ENCODE measurements at places on chromosomes 2 and 18.

DNA sequence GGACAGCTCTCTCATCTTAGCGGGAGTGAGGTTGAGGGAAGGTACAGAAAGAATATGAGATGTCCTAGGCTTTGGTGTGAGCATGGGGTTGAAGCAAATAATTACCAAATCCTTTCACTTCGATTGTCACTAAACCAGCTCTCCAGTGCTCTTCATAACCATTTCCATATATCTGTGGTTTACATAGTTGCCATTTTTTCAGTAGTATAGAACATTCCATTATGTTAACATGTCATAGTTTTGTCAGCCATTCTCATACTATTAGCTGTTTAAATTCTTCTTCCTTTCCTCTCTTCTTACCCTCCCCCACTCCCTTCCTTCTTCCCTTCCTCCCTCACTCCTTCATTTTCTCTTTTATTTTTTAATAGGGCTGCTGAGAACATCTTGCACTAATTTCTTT is 205.9 kb downstream of the BABAM2 start:
- no peak for DNase-seq

DNA sequence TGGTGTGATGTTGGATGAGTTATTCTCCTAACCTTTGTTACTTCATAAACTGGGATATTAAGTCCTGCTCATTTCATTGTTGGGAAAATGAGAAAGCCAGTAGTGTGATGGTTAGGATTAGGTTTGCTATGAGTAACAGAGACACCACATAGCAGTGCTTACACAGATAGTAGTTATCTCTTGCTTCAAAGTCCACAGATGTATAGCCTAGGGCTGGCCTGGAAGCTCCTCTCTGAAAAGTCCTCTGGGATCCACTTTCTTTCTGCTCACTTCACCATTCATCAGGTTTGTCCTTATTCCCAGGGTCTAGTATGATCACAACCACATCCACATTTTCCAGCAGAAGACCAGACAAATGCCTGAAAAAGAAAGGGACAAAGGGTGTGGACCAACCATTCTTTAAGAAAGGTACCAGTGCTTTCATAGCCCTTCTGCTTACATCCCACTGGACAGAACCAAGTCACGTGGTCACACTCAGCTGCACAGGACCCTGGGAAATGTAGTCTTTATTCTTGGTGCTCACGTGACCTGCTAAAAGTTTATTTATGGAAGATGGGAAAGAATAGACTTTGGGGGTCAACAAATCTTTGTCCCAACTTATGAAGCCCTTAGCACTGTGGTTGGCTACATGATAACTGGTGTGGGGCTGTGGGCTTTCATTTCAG is 108.9 kb downstream of the INSIG2 start:
- DNase-seq, result no peak

GRCh38 chr2:10862330-10862729 is 49.4 kb upstream of the KCNF1 start:
- no peak for DNase-seq

DNA sequence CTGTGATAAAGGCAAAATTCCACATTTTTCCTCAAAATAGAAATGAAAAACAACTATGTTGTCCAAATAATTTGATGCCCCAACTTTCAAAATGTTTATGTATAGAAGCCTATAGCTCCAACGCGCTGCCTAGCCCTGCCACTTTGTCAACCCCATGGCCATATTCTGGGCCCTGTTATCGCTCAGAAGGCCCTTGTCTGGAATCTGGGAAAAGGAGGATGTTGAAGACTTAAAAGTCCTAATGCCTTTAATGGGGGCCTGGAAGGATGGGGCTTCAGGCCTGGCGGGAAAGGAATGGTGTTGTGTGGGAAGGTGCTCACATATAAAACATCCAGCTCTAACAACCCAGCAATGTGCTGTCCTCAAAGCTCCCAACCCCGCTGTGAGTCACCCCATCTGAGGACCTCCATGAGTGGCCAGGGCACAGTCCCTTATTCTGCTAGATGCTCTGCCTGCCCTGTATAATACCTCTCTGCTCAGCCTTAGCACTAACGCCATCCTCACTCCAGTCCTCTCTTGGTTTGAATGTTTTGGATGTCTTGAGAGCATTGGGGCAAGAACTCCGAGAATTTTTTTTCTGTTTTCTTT is 86.0 kb downstream of the ACSL3 start:
- DNase-seq, result no peak

- DNase-seq, result no peak
Observed at GRCh38 chr18:46260879-46261143, 156.6 kb downstream of the HAUS1 start.

GRCh38 chr2:240589375-240589774 is 2.8 kb downstream of the CAPN10 start:
- DNase-seq, result no peak

GRCh38 chr2:165248238-165248637 is 9.0 kb downstream of the SCN2A start:
- DNase-seq, result no peak

DNA sequence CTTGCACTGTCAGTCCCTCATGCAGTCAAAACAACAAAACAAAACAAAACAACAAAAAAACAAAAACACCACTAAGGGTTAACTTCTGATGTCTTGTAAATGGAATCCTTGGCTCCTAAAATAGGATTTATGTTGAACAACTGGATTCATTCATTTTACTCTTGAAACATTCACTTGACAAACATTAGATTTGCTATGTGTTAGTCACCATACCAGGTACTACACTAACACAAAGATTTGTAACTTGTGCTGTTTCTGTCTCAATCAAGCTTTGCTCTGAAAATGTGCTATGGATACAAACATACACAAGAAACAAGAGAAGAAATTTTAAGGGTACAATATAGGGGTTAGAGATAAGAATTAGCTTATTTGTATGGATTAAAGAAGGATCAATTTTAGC is 812.8 kb downstream of the LRP1B start:
- no peak for DNase-seq

DNA sequence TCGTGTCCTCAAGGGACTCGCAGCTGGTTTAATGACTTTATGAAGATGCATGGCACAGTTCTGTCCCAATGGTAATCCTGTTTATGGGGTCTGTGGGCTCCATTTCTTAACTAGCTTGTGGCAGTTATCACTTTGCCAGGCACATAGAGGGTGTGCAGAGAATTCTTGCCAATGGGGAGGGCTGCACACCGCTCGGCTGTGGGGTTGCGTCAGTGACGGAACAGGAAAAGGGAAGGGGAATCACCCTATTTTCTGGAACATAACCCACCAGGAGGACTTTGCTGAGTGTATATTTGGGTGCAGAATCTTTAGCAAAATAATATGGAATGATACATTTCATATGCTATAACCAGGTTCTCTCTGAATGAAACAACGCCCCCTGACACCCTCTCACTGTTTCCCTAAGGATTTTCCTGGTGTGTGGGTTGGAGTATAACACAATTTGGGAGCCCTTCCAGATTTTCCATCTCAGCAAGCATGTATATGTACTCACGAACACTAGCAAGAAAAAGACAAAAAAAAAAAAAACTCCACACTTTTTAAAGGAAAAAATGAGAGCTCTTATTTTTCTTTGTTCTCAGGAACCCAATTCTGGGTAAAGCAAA is 43.9 kb upstream of the TRIB2 start:
- DNase-seq, result no peak

DNA sequence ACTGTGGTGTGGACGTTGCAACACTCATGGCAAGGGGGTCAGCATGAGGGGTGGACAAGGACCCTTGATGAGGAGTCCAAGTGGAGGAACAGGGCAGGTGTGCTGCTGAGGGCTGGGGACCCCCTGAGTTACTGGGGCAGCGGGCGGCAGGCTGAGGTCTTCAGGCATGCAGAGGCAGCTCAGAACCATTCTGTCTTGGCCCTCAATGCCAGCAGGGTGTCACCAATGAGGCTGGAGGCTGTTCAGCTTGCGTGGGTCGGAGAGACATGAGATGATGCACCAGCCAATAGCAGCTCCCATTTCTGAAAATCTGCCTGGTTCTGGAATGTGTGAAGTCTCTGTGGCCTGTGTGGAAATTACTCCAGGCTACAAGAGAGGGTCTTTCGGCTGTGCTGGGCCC is 105.4 kb downstream of the INHBB start:
- no peak for DNase-seq

GRCh38 chr2:76281156-76281841 is 570.6 kb upstream of the GCFC2 start:
- DNase-seq, result no peak

GRCh38 chr18:76432274-76432755 is 62.7 kb downstream of the ZNF516 start:
- no peak for DNase-seq

DNA sequence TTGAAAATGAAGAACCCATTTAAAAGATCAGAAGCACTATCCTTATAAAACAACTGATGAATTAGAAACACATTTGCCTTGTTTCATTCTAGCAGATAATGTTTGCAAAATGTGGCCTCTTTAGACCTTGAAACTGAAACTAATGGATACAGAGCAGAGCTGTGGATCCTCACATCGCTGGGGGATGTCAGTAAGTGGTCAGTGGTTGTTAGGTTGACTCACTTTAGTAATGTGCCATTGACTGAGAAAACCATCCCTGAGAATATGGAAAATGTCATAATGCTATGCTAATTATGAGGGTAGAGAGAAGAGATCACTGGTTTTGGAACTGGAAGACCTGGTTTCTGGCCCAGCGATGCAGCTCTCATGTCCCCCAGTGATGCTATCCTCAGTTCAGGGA is 176.7 kb downstream of the MYO1B start:
- DNase-seq, result no peak

DNA sequence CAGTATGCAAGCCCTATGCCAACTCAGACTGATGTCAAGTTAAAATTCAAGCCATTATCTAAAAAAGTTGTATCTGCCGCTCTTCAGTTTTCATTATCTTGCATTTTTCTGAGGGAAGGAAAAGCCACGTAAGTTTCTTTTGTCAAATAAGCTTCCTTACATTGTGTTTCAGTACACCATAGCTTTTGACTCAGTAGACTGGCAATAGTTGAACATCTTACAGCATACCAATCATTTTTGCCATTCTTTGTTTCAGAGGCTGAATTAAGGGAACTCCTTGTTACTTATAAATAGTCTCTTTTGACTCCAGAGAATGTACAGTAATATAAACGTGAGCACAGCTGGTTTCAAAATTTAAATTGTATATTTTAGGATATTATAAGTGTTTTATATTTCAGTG is 120.6 kb downstream of the EHBP1 start:
- no peak for DNase-seq

- no peak for DNase-seq
Observed at GRCh38 chr2:168180914-168181313, 66.5 kb downstream of the STK39 start.

DNA sequence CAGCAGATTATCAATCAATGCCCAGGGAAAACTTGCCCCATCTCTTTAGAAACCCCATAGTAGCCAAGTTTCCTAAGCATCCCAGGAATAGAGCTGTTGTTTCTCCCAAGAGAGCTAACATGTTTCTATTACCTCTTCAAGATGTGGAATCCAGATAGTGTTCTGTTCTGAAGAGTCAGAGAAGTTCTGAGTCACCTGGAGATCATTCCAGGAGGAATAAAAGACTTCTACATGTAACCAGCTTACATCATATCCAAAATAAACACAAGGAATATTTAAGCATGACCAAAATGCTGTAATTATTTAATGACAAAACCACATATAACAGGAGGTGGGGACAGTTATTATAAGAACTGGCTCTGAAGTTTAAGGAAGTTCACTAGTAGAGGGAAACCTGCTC is 51.0 kb upstream of the GORASP2 start:
- DNase-seq, result no peak
